Stimulated activated CD4-positive, alpha-beta T cell treated with anti-CD3 and anti-CD28 coated beads, Interleukin-12 subunit alpha, Interleukin-12 subunit beta, amount 100 ng/mL, for 24 hours (primary cell): ENCODE measurements at places on chromosomes 11 and 22.

DNA sequence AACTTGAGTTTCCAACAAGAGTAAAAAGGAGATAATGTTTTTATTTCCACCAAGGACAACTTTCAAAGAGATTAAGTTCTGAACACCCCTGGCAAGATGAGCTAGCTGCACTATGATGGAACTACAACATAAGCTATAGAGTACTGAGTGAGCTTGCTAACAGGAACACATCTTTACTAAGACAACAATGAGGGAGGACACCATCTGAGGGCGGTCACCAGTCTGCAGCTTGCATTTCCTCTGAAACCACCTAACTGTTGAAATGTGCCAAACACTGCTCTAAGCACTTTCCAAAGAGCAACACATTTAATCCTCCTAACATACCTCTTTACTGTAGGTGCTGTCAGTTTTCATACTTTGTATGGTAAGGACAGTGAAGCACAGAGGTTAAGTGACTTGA is 68.4 kb downstream of the TCF20 start:
- no peak for DNase-seq

- no peak for DNase-seq
Measured at GRCh38 chr11:33248416-33248971, 8.7 kb upstream of the HIPK3 start.

- no peak for DNase-seq
Measured at GRCh38 chr11:56558574-56558973, 15.5 kb upstream of the OR5M11 start.

- DNase-seq, result no peak
Measured at GRCh38 chr11:119991022-119991404, 146.9 kb downstream of the TRIM29 start.

GRCh38 chr11:6334806-6335205 is 14.5 kb upstream of the CAVIN3 start:
- DNase-seq, result no peak

GRCh38 chr22:43847376-43848289 is 14.7 kb downstream of the SULT4A1 start:
- no peak for DNase-seq

DNA sequence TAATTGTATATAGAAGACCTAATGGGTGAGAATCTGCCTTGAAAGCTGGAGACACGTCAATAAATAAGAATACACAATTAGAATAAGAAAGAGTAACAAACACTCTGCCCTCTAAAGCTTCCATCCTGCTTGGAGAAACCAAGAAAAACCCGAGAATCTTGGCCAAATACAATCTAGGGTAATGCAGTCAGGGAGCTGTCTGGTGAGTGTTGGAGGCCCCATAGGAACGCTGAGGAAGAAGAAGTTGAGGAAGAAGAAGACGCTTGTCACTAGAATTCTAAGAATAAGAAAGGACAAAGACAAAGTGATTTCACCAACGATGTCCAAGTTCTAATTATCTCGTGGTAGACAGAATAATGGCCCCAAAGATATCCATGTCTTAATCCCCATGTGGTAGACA is 4485.9 kb upstream of the OR11H1 start:
- no peak for DNase-seq

- DNase-seq, result no peak
Measured at GRCh38 chr11:32549611-32550187, 33.9 kb upstream of the EIF3M start.

DNA sequence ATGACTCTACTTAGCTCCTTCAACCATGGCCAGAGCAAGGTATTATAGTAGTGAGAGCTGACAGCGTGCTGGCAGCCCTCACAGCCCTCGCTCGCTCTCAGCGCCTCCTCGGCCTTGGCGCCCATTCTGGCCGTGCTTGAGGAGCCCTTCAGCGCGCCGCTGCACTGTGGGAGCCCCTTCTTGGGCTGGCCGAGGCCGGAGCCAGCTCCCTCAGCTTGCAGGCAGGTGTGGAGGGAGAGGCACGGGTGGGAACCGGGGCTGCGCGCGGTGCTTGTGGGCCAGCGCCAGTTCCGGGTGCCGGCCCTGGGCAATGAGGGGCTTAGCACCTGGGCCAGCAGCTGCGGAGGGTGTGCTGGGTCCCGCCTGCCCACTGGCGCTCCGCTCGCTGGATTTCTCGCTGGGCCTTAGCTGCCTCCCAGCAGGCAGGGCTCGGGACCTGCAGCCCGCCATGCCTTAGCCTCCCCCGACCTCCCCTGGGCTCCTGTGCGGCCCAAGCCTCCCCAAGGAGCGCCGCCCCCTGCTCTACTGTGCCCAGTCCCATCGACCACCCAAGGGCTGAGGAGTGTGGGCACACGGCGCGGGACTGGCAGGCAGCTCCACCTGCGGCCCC is 63.1 kb downstream of the SPATA19 start:
- DNase-seq, result no peak

- DNase-seq, result no peak
Measured at GRCh38 chr11:22510741-22511140, 114.9 kb downstream of the FANCF start.

GRCh38 chr11:95229993-95230809 is 801 bp downstream of the SESN3 start:
- DNase-seq, result no peak

DNA sequence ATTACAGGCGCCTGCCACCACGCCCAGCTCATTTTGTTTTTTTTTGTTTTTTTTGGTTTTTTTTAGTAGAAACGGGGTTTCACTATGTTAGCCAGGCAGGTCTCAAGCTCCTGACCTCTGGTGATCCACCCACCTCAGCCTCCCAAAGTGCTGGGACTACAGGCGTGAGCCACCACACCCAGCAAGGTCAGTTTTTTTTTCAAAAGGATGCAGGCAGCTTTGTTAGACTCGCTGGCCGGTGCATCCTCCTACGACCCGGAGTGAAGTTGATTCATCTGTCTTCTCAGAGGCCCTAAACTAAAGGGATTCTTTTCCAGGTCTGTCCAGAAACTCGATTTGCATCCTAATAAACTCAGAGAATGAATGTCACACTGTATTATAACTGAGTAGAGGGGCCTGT is 182.3 kb downstream of the DBX1 start:
- DNase-seq, result no peak

- no peak for DNase-seq
Measured at GRCh38 chr11:121374286-121374985, 77.7 kb upstream of the SORL1 start.
